ENCODE measurements at places on chromosomes 11 and 22.

- DNase-seq, result no peak
These were observed 17.9 kb downstream of the IFITM10 start for GRCh38 chr11:1732418-1733008.

DNA sequence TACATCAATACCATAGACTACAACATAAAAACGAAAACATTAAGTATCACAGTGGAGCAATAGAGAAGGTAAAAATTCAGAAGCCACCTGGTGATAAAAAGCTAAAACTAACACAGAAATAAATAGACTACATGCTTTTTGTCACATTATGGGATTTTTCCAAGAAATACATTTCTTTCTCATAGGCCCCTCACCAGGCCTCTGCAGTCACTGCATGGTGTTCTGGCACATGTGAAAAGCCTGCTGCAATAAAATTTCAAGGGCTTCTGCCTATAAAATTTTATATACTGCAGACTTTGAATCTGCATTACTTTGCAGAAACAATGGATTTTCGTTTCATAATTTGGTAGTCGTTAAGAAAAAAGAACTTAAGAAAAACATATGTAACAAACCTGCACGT, 655.5 kb downstream of the CNTN5 start:
- no peak for DNase-seq

- no peak for DNase-seq
These were observed 23.4 kb downstream of the LRRC55 start for GRCh38 chr11:57205041-57205641.

- DNase-seq, result no peak
These were observed 349.8 kb upstream of the PLET1 start for GRCh38 chr11:112610494-112610893.

GRCh38 chr11:122665861-122666260, 10.3 kb downstream of the UBASH3B start:
- no peak for DNase-seq

Measured in activated T-helper 1 cell treated with anti-CD3 and anti-CD28 coated beads, Interleukin-2, amount 50 U/mL, for 16 hours (primary cell).